Hepatocyte (in vitro differentiated cells): ENCODE measurements at places on chromosomes 11 and 22. TPM values are rescaled to one million over a fixed set of nuclear protein-coding genes. Genes with fewer than 3 reads are reported as not detected.

DNA sequence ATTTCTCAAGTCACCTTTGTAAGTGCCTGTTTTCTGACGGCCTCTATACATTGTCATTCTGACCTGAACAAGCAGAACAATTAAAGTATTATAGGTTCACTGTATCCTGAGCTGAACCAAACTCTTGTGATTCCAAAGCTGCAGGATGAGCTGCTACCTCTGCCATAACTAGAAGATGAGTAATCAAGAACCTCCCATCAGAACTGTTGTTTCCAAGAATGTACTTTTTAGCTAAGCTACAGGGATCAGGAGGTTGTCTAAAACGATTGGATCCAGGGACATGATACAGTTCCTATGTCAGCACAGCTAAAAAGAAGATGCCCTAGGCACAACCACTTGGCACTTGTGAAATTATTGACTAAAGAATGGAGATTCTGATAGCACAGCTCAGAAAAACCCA is 288.4 kb upstream of the CCDC90B start:
- no peak for DNase-seq
- H3K27me3 ChIP-seq, result no peaks in the 10 kb centered on the region
- H3K4me1 ChIP-seq, result no peaks in the 10 kb centered on the region
- no peak overlapping the region for H3K27ac ChIP-seq
- H3K36me3 ChIP-seq, result no peaks in the 10 kb centered on the region

GRCh38 chr11:8209208-8209807 is 40.5 kb upstream of the RIC3 start:
- DNase-seq, result no peak
- no peaks in the 10 kb centered on the region for H3K4me1 ChIP-seq
- no peaks in the 10 kb centered on the region for H3K36me3 ChIP-seq
- H3K27me3 ChIP-seq, result no peaks in the 10 kb centered on the region
- no peak overlapping the region for H3K27ac ChIP-seq
- no peak overlapping the region for H3K4me3 ChIP-seq

DNA sequence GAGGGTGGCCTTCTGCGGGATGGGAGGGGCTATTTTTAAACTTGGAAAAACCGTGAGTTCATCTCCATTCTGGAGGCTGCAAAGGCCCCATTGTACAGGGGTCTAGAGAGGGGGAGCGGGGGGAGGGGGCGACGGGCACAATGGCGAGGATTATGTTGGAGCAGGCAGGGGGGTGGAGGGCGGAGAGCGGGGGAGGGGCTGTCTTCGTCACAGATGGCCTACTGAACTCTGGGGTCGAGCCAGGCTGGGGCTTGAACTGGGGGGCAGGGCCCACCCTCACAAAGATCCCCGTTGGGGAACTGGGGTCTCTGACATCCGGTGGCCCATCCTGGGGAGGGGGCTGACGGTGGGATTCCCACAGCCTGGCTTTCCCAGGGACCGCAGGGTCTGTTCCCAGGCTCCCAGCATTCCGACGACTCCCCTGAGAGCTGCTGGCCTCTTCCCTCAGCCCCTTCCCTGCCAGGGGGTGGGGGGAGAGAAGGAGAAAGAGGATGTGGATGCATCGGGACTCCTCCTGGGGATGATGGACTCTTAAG is 3.4 kb upstream of the MCAM start:
- peak overlapping the region; percentile 63 for H3K4me3 ChIP-seq
- H3K4me1 ChIP-seq, result peaks cover 26% of the 10 kb centered on the region
- H3K27ac ChIP-seq, result peak overlapping the region; percentile 15
- peaks cover 29% of the 10 kb centered on the region for H3K27me3 ChIP-seq
- DNase-seq, result no peak

- no peak overlapping the region for H3K27ac ChIP-seq
- DNase-seq, result no peak
- H3K36me3 ChIP-seq, result no peaks in the 10 kb centered on the region
- no peaks in the 10 kb centered on the region for H3K27me3 ChIP-seq
- H3K4me1 ChIP-seq, result no peaks in the 10 kb centered on the region
These were observed 50.7 kb downstream of the TP53I11 start for GRCh38 chr11:44899959-44900358.

GRCh38 chr11:9138133-9138453 is 46.7 kb upstream of the SCUBE2 start:
- no peak overlapping the region for H3K27ac ChIP-seq
- H3K27me3 ChIP-seq, result no peaks in the 10 kb centered on the region
- no peak for DNase-seq

DNA sequence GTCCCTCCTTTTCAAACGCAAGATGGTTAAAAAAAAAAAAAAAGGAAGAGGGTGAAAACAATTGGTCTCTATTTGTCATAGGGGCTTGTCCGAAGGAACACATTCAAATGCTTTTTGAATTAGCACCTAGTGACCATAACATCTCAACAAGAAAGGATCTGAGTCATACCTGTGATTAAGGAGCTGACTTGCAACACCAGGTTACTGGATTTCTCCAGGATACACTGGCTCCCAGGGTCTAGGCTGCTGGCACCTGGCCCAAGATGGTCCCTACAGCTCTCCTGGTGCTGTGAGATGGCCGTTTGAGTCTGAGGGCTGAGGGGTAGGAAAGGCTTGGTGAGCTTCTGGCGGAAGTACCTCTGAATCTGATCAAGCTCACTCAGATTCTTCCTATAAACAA is 28.4 kb upstream of the UCP3 start:
- DNase-seq, result no peak
- no peaks in the 10 kb centered on the region for H3K4me1 ChIP-seq
- no peak overlapping the region for H3K27ac ChIP-seq
- no peaks in the 10 kb centered on the region for H3K27me3 ChIP-seq

- no peak for DNase-seq
- no peak overlapping the region for H3K4me3 ChIP-seq
- H3K4me1 ChIP-seq, result no peaks in the 10 kb centered on the region
- H3K27ac ChIP-seq, result no peak overlapping the region
These were observed 33.8 kb downstream of the SLC35F2 start for GRCh38 chr11:107824668-107825369.

DNA sequence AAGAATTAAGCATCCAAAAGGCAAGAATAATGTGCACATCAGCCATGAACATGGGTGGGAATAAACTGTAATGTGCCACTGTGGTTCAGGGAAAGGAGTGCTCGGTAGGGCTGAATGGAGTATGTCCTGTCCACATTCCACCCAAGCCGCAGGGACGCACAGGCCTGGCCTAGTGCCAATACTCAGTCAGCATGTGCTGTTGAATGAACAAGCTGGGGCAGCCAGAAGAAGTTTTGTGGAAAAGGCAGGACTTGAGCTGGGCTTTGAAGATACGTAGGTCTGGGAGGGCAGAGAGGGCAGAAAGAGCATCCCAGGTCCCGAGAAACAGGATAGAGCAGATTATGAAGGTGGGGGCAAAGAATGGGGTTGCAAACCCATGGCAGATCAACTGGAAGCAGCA is 60.0 kb upstream of the PLET1 start:
- no peak overlapping the region for H3K27ac ChIP-seq
- H3K36me3 ChIP-seq, result no peaks in the 10 kb centered on the region
- DNase-seq, result peak; percentile 68
- H3K4me1 ChIP-seq, result peaks cover 20% of the 10 kb centered on the region
- no peaks in the 10 kb centered on the region for H3K27me3 ChIP-seq

GRCh38 chr22:37105154-37105553 is 4.4 kb downstream of the TMPRSS6 start:
- no peaks in the 10 kb centered on the region for H3K36me3 ChIP-seq
- H3K27ac ChIP-seq, result no peak overlapping the region
- no peak overlapping the region for H3K4me3 ChIP-seq
- no peak for DNase-seq

DNA sequence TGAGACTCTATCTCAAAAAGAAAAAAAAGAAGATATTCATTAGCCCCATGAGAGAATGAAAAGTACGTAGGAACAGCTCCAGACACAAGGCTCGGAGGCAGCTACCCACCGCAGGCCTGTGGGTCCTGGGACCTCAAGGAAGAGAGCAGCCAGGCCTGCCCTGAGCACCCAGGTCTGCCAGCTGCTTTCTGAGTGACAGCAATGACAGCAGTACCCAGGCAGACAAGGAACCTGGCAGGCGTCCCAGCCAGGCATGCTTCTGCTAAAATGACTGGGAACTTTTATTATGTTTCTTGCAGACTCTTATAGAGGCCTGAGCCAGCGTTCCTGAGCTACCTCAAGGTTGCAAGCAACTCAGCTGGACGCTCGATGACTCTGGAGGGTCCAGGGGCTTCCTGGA is 31.6 kb downstream of the CPT1A start:
- H3K36me3 ChIP-seq, result no peaks in the 10 kb centered on the region
- no peak overlapping the region for H3K4me3 ChIP-seq
- no peak for DNase-seq
- no peaks in the 10 kb centered on the region for H3K4me1 ChIP-seq
- H3K27me3 ChIP-seq, result no peaks in the 10 kb centered on the region

- H3K4me1 ChIP-seq, result peaks cover 3% of the 10 kb centered on the region
- DNase-seq, result no peak
- no peak overlapping the region for H3K27ac ChIP-seq
- no peak overlapping the region for H3K4me3 ChIP-seq
- H3K36me3 ChIP-seq, result no peaks in the 10 kb centered on the region
- no peaks in the 10 kb centered on the region for H3K27me3 ChIP-seq
These were observed 57.8 kb downstream of the ST14 start for GRCh38 chr11:130217133-130218031.

DNA sequence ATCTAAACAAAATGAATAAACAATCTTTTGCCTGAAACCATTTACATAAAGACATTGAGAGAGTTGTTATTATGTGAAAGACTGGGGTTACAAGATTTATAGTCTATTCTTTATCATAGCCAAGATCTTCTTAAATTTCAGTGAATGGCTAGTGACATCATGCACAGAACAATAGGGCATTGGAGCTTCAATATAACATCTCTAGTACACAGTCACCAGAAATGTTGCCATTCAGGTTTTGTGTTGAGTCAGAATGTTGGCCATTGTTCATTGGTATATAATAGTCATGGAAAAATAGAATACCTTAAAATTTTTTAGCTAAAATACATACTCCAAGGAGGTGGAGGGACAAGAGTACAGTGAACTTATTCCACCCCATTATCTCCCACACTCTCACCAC is 44.3 kb downstream of the SLC5A12 start:
- H3K4me3 ChIP-seq, result no peak overlapping the region
- H3K36me3 ChIP-seq, result no peaks in the 10 kb centered on the region
- no peak overlapping the region for H3K27ac ChIP-seq
- H3K4me1 ChIP-seq, result no peaks in the 10 kb centered on the region

DNA sequence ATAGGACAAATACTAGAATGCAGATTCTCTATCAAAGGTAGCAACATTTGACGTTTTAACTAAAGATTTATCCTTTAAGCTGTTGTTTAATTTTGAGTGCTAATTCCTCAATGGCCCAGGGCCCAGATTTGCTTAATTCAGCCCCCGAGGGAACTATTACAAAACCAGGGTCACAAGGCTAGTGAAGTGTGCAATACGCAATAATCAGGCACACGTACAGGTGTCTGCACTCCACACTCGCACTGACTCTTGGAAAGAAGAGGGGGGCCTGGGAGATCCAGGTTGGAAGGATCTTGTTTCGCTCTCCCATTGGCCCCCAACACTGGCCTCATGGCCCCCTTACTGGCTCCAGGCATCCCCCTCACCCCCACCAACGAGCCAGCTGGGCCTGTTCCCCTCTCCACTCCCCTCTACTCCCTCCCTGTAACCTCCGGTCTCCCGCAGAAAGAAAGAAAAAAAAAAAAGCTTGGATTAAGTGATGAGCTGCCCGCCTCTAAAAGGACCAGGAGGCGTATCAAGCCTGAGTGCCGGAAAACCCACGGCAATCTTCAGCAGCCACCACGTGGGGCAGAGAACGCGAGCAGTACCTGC is 2.2 kb upstream of the KIRREL3 start:
- no peaks in the 10 kb centered on the region for H3K36me3 ChIP-seq
- H3K27me3 ChIP-seq, result peaks cover 89% of the 10 kb centered on the region
- peaks cover 7% of the 10 kb centered on the region for H3K4me1 ChIP-seq
- DNase-seq, result no peak
- peak overlapping the region; percentile 29 for H3K4me3 ChIP-seq

DNA sequence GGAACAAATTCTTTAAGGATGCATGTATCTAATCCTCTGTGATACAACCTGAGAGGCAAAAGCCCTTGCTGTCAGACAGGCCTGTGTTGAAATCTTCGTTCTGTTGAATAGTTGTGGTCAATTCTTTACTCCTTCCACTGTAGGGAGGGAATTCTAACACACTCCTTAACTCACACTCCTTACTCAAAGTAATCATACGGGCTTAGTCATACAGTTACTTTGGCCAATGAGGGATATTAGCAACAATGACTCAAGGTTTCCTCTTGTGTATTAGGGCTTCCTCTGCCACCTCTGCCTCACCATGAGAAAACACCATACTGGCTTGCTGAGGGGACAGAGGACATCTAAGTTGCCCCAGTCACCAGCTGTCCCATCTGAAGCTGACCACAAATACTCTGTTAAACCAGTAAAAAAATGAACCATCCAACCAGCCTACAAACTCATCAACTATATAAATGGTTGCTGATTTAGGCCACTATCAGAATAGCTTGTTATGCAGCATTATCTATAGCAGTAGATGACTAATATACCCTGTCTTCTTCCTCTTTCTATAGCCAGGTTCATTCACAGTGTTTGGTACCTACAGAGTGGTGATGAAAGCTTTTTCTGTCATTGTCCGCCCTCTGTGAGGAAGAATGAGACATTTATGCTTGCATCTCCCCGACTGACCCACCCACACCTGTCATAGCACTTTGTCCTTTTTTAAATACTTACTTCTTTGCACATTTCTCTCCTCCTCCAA is 322.8 kb upstream of the SYN3 start:
- no peaks in the 10 kb centered on the region for H3K4me1 ChIP-seq
- DNase-seq, result peak; percentile 12
- peak overlapping the region; percentile 41 for H3K27ac ChIP-seq
- H3K27me3 ChIP-seq, result no peaks in the 10 kb centered on the region
- peaks cover 3% of the 10 kb centered on the region for H3K36me3 ChIP-seq
- no peak overlapping the region for H3K4me3 ChIP-seq

GRCh38 chr11:69920345-69921127 is 101.3 kb upstream of the FGF3 start:
- H3K4me1 ChIP-seq, result peaks cover 11% of the 10 kb centered on the region
- no peak for DNase-seq
- no peak overlapping the region for H3K4me3 ChIP-seq
- H3K27ac ChIP-seq, result no peak overlapping the region

GRCh38 chr22:42142771-42143461 is 12.3 kb upstream of the CYP2D6 start:
- no peaks in the 10 kb centered on the region for H3K4me1 ChIP-seq
- H3K36me3 ChIP-seq, result no peaks in the 10 kb centered on the region
- no peak overlapping the region for H3K27ac ChIP-seq

The KRTAP5-10 gene
- 0.12 TPM in 1 of 2 replicates, not detected in the other for polyA plus RNA-seq

The GAS2L1 gene
- polyA plus RNA-seq, result 34.0 and 46.0 TPM in 2 replicates

The OR8A1 gene
- polyA plus RNA-seq, result not detected in 2 replicates

The CACNA1I gene
- 0.10 and 0.21 TPM in 2 replicates for polyA plus RNA-seq

The MS4A6A gene
- 1.4 and 5.8 TPM in 2 replicates for polyA plus RNA-seq

The ILK gene
- 126 and 135 TPM in 2 replicates for polyA plus RNA-seq
